ENCODE measurements at places on chromosomes 7 and 10. TPM values are rescaled to one million over a fixed set of nuclear protein-coding genes. Genes with fewer than 3 reads are reported as not detected.

DNA sequence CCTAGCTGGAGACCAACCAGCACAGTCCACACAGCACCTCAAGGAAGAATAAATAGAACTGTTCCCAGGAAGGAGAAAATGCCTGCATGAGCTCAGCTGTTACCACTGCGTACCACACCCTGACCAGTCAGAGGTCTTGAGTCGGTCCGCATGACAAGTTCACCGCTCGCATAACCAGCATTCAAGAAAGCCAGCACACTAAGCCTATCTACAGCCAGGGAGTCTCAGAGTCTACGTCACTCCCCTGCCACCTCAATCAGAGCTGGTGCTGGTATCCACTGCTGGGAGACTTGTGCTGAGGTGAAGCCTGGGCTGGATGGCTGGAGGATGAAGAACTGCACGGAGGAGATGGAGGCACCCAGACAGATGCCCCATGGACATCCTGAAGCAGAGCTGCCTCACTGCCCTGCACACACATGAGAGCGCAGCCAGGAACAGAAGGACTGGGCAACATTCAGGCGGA, 19.6 kb downstream of the AKR1C1 start:
- no peaks in the 10 kb centered on the region for H3K4me1 ChIP-seq
- H3K36me3 ChIP-seq: no peaks in the 10 kb centered on the region
- no peaks in the 10 kb centered on the region for H3K27me3 ChIP-seq
- DNase-seq: no peak

DNA sequence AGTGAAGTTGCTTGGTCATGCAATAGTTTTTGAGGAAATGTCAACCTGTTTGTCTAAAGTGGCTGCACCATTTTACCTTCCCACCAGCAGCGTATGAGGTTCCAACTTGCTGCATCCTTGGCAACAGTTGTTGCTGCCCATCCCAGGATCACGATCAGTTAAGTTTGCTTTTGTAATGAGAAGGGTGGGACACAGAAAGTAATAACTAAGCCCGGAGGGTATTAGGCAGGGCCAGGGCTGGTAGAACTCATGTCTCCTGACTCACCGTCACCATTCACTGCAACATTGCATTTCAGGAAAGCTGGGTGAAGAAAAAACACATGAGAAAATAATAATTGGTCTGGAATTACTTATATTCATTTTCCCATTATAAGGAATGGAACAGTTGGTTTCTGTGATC, 25.4 kb downstream of the CELF2 start:
- no peak for DNase-seq
- H3K27ac ChIP-seq: no peak overlapping the region
- H3K4me3 ChIP-seq: no peak overlapping the region
- H3K36me3 ChIP-seq: no peaks in the 10 kb centered on the region
- peaks cover 18% of the 10 kb centered on the region for H3K4me1 ChIP-seq
- no peaks in the 10 kb centered on the region for H3K27me3 ChIP-seq

GRCh38 chr7:95906851-95907250, 134.5 kb downstream of the DYNC1I1 start:
- no peaks in the 10 kb centered on the region for H3K36me3 ChIP-seq
- DNase-seq: no peak
- H3K27me3 ChIP-seq: no peaks in the 10 kb centered on the region
- no peak overlapping the region for H3K27ac ChIP-seq
- no peak overlapping the region for H3K4me3 ChIP-seq

- no peak overlapping the region for H3K27ac ChIP-seq
- peaks cover 11% of the 10 kb centered on the region for H3K4me1 ChIP-seq
- H3K36me3 ChIP-seq: no peaks in the 10 kb centered on the region
- H3K27me3 ChIP-seq: peaks cover 4% of the 10 kb centered on the region
- DNase-seq: no peak
Observed at GRCh38 chr10:75403939-75404814, 2.6 kb upstream of the ZNF503 start.

DNA sequence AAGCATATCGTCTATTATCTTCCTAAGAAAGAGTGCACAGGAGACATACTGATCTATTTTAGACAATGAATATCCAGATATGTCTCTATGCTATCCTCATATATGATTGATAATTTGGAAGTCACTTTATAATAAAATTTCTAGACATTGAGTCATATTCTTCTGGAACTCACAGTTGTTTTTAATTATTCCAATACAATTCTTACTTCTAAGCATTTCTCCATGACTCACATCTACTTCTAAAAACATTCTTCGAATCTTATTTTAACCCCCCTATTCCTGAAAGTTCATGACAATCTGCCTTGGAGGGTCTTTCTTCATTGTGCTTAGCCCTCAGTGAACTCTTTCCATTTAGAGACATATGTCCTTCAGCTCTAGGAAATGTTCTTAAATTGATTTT, 368.1 kb downstream of the MDFIC start:
- no peak overlapping the region for H3K27ac ChIP-seq
- no peaks in the 10 kb centered on the region for H3K27me3 ChIP-seq
- H3K4me3 ChIP-seq: no peak overlapping the region
- no peaks in the 10 kb centered on the region for H3K36me3 ChIP-seq

- no peak for DNase-seq
- H3K27me3 ChIP-seq: no peaks in the 10 kb centered on the region
- H3K27ac ChIP-seq: peak overlapping the region; percentile 60
- H3K4me3 ChIP-seq: no peak overlapping the region
- no peaks in the 10 kb centered on the region for H3K36me3 ChIP-seq
Observed at GRCh38 chr10:103814626-103815370, 40.6 kb downstream of the SH3PXD2A start.

GRCh38 chr10:50326757-50327701, 75.7 kb upstream of the ASAH2 start:
- H3K36me3 ChIP-seq: no peaks in the 10 kb centered on the region
- H3K4me1 ChIP-seq: peaks cover 45% of the 10 kb centered on the region
- peak; percentile 20 for DNase-seq

DNA sequence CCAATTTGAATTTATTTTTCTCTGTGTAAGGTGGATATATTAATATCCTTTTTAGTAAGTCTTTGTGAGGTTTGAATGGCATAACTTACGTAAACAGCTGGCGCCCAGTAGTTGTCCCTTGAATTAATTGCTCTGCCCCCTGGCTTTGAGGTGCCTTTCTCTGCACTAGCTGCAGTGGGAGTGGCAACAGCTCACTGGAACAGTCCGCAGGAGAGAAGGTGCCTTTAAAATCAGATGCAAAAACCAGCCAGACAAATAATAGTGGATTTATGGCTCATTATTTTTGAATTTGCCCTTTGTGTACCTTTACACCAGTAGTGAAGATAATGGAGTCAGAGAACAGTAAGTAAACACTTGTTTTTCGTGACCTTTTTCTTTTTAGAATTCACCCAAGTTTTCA, 11.8 kb downstream of the FERD3L start:
- no peaks in the 10 kb centered on the region for H3K27me3 ChIP-seq
- no peak for DNase-seq
- no peaks in the 10 kb centered on the region for H3K4me1 ChIP-seq
- no peak overlapping the region for H3K4me3 ChIP-seq
- no peaks in the 10 kb centered on the region for H3K36me3 ChIP-seq
- no peak overlapping the region for H3K27ac ChIP-seq

NYAP1 gene
- total RNA-seq: 0.32 TPM

PNPLA8 gene
- total RNA-seq: 30.3 TPM

LDB3 gene
- 647 TPM for total RNA-seq
